ENCODE measurements at places on chromosomes 7 and 10. TPM values are rescaled to one million over a fixed set of nuclear protein-coding genes. Genes with fewer than 3 reads are reported as not detected.

Gene ITPRIP
- 15.7 TPM for total RNA-seq

Gene CUL2
- 28.1 TPM for total RNA-seq

Gene MKX
- total RNA-seq = 0.25 TPM

Gene TFR2
- total RNA-seq = 0.08 TPM
